ENCODE measurements at places on chromosomes 7 and 10.

- DNase-seq, result no peak
These were observed 768.8 kb downstream of the GRM8 start for GRCh38 chr7:126483972-126484371.

GRCh38 chr10:104928734-104929133, 287.6 kb downstream of the SORCS3 start:
- no peak for DNase-seq

DNA sequence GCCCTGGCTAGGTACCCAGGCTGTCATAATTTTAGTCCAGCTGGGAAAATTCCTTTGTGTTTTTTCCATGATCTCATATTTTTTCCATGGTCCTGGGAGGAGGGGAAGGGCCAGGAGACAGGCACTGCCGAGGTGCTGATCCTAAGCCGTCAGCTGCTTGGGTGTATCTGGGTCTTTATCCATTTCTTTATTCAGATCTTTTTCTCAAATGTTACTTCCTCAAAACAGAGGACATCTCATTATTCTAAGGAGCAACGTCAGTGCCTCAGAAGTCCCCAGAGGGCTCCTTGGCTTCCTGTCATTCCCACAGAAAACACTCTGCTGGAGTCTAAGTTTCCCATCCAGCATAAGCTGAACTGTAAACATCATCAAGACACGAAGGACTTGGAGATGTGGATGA, 2.8 kb upstream of the OR6V1 start:
- DNase-seq, result no peak

DNA sequence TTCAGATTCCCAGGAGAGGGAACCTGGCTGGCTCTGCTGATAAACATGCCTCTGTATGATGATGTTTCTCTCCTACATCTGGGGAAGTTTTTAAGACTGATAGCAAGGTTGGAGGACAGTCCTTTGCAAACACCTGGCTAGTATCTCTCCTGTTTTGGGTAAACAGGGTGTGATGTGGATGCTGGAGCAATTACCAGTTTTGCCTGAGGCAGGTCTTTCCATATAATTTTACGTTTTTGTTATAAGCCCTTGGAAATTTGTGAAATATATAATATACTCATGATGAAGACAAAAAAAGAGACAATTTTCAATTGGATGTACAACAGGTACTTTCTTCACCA, 138.6 kb downstream of the ADAM22 start:
- no peak for DNase-seq

GRCh38 chr10:74243067-74243466, 92.0 kb downstream of the ADK start:
- no peak for DNase-seq

DNA sequence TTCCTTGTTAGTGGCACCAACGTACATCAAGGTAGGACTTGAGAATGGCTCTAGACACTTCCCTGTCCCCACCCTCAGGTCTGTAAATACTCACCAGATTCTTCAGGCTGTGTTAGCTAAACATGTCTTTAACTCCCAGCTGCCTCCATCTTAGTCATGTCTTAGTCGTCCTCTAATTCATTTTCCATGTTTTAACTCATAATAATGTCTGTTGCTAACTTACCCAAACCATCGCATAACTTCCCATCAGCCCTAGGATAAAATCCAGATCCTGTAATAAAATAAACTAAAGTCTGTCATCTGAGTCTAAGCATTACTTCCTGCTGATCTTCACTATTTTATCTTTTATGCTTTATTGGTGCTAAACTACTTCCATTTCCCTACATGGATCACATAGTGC, 600.0 kb upstream of the CELF2 start:
- DNase-seq, result no peak
